Stimulated activated CD8-positive, alpha-beta memory T cell treated with anti-CD3 and anti-CD28 coated beads, Interleukin-4, amount 100 ng/mL, for 1 hour (primary cell): ENCODE measurements at places on chromosomes 5 and 9.

DNA sequence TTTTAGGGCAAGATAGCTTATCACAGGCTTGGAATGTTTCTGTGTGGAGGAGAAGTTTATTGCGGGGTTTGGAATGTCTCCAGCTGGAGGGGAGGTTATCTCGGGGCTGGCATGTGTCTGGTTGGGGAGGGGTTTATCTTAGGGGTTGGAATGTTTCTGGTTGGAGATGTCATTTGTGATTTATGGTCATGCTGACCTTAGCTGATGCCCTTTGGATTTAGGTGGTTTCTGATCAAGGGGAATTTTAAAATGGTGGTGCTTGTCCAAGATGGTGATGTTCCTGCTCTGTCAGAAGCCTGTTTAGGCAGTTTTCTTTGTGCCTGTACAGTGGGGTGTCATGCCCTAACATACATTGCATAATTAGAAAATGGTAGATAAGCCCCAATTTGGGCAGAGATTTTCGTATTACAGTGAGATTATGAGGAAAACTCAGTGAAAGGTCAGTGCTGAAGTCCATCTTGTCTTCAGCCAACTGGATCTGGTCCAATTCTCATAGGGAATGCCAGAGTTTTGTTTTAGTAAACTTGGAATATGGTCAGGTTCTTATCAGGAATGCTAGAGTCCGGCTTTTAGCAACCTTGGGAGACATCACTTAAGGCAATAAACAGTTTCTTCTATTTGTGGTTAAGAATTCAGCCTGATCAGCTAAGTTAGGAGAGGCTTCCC, 14.3 kb downstream of the CDK20 start:
- DNase-seq, result no peak

DNA sequence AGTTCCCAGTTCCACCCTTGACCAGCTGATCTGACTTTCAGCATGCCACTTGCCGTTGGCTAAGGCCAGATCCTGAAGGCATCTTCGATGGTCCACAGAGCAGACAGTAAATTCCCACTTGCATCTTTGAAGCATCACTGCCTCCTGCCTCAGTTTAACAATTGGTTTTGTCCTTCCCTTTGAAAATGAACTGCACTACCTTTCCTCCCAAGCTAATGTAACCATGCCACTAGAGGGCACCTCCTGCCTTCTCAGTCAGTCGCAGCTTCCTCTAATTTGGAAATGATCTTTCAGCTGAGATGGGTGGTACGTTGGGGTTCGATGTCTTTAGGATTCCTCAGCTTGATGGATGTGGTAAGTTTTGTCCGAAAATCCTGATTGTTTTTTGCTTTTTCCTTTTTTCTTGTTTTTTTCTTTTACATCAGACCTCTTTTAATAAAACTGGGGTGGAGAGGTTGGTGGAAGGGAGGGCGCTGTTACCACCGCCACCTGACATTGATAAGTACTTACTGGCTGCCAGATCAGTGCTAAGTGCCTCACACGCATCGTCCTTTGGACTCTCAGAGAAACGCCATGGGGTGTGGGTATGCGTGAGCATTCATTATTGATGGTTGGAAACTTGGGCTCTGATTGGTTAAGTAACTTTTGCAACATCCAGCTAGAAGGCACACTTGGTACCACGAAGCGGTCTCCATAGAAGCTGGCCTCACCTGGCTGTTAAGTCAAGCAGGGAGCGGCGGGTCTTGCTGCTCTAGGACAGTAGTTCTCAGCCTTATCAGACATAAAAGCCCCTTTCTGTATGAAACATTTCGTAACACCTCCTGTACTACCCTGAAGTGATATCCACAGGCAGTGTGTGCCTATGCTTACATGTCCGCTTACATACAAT, 16.9 kb downstream of the PTTG1 start:
- DNase-seq, result peak; percentile 24

DNA sequence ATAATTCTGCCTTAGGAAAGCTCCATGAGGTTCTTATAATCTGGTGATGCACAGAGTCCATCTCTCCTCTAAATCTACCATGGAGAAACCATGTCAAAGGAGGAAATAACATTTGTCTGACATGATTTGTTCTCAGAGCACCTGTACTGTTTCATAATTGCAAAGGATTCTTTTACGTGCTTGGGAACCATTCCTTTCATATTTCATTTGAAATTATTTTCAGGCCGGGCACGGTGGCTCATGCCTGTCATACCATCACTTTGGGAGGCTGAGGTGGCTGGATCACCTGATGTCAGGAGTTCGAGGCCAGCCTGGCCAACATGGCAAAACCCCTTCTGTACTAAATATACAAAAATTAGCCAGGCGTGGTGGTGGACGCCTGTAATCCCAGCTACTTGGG, 65.4 kb downstream of the UGCG start:
- DNase-seq, result no peak

GRCh38 chr9:123928533-123929176, 1.3 kb downstream of the DENND1A start:
- DNase-seq, result no peak

GRCh38 chr5:170404398-170404797, 15.2 kb upstream of the KCNMB1 start:
- no peak for DNase-seq

DNA sequence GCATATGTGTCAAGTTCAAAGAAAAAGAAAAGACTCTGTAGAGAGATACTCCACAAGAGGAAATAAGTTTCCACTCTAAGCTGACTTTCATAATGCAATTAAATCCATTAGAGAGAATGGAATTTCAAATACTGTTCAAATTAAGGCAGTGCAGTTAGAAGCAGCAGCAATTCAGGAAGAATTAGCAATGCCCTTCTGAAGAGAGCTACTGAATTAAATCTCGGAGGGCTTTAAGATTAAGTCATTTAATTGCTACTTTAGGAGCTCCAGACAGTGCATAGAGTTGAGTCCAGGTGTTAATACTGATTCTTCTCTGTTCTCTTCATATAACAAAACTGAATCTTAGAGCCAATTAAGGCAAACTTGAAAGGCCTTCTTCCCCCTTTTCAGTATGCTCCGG, 8.5 kb downstream of the CDH12 start:
- DNase-seq, result no peak
